MCF 10A (cell line): ENCODE measurements at places on chromosomes 16 and 17. TPM values are rescaled to one million over a fixed set of nuclear protein-coding genes. Genes with fewer than 3 reads are reported as not detected.
A peak's percentile ranks its signal among the peaks of the same experiment; 100 is the strongest.

The PRAC2 gene
- not detected in 2 replicates for total RNA-seq

The CACNA1H gene
- total RNA-seq = not detected in 2 replicates

The MRPL28 gene
- total RNA-seq = 105 and 121 TPM in 2 replicates

The SEC14L1 gene
- total RNA-seq = 25.8 and 31.4 TPM in 2 replicates

The MAF gene
- total RNA-seq = 0.47 and 0.96 TPM in 2 replicates

The SLC9A5 gene
- total RNA-seq = 0.40 and 1.4 TPM in 2 replicates

DNA sequence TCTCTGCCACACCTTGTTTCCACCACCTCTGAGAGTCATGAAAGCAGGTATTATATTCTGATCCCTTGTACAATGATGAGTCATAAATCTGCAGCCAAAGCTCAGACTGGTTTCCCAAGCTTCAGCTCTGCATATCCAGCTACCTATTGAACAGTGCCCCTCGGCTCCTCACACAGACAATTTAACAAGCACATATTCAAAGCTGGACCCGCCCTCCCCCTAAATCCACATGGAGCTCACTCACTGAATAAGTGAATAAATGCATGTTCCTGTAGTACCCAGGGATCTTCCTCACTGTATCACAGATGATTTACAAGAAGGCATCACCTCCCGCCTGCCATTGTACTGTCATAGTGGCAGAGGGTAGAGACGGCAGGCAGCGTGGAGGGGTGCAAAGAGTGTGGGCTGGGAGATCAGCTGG lies 516.4 kb downstream of the GRIN2A start:
- H3K4me1 ChIP-seq = no peaks in the 10 kb centered on the region
- no peaks in the 10 kb centered on the region for H3K36me3 ChIP-seq
- H3K27me3 ChIP-seq = no peaks in the 10 kb centered on the region
- no peak for DNase-seq
- H3K27ac ChIP-seq = no peak overlapping the region

DNA sequence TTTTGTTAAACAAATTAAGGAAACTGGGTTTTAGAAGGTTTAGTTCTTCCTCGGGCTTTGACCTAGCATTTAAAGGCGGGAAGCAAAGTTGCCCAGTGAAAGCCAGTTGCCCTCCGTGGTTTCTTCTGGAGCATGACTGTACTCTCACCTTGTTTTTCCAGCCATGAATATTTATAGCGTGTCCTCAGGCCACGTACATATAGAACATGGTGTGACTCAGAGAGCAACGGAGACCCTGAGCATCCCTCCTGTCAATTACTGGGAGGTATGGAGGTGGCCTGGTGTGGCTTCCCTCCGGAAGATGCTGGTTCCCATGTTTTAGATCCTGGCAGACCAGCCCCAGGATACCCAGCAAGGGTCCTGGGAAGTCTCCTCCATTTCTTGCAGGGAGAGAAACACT lies 48.4 kb downstream of the AKAP1 start:
- H3K36me3 ChIP-seq = no peaks in the 10 kb centered on the region
- DNase-seq = peak; percentile 17
- H3K4me3 ChIP-seq = no peak overlapping the region
- H3K27me3 ChIP-seq = no peaks in the 10 kb centered on the region
- H3K4me1 ChIP-seq = peaks cover 5% of the 10 kb centered on the region

DNA sequence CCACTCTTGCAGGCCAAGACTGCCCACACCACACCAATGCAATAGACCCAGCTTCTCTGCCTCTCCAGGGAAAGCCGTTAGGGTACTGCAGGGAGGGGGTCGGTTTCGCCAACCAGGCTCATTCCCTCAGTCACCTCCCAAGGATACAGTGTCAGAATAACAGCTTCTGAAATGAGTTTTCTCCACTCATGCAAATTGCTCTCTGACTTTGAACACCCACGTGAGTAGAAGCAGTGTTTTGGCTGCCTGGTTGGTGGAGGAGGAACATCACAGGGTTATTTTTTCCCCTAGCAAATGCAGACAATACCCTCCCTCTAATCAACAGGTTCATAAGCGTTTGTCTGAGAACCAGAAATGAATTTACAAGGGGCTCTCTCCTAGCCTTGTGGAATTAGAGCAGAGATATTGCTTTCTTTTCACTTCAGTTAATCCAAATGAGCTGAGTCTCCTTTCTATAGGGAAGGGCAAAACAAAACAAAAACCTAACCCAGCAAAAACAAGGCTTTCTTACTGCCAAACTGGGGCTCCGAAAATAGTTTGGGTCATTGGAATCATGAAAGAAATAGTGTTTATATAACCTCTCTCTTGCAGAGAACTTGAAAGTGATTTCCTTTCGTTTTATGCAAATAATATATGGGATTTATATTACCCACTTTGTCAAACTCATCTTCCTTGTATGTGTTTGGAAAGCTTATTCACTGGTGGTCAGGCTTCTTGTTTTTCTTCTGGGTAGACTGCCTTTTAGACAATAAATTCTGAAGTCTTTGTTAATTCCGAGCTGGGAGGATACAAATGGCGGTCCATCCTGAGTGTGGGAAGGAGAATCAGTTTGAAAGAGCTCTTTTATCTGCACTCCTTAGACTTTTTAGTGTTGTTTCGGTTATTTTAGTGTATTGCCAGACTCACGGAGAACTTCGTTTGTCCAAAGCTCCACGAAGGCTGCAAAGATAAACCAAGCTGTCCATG lies 229.9 kb downstream of the MSI2 start:
- H3K27me3 ChIP-seq = no peaks in the 10 kb centered on the region
- no peaks in the 10 kb centered on the region for H3K4me1 ChIP-seq
- H3K36me3 ChIP-seq = peaks cover 13% of the 10 kb centered on the region
- no peak overlapping the region for H3K27ac ChIP-seq

- H3K36me3 ChIP-seq = no peaks in the 10 kb centered on the region
- peak; percentile 88 for DNase-seq
- H3K4me3 ChIP-seq = peak overlapping the region; percentile 59
- no peak overlapping the region for H3K27ac ChIP-seq
- peaks cover 52% of the 10 kb centered on the region for H3K4me1 ChIP-seq
- no peaks in the 10 kb centered on the region for H3K27me3 ChIP-seq
Observed at GRCh38 chr17:41651625-41652460, 27.5 kb upstream of the KRT17 start.

GRCh38 chr16:20410121-20410723 lies 888 bp downstream of the ACSM5 start:
- H3K36me3 ChIP-seq = no peaks in the 10 kb centered on the region
- H3K27ac ChIP-seq = peak overlapping the region; percentile 64
- peaks cover 24% of the 10 kb centered on the region for H3K4me1 ChIP-seq
- H3K27me3 ChIP-seq = no peaks in the 10 kb centered on the region
- no peak overlapping the region for H3K4me3 ChIP-seq
- DNase-seq = no peak

DNA sequence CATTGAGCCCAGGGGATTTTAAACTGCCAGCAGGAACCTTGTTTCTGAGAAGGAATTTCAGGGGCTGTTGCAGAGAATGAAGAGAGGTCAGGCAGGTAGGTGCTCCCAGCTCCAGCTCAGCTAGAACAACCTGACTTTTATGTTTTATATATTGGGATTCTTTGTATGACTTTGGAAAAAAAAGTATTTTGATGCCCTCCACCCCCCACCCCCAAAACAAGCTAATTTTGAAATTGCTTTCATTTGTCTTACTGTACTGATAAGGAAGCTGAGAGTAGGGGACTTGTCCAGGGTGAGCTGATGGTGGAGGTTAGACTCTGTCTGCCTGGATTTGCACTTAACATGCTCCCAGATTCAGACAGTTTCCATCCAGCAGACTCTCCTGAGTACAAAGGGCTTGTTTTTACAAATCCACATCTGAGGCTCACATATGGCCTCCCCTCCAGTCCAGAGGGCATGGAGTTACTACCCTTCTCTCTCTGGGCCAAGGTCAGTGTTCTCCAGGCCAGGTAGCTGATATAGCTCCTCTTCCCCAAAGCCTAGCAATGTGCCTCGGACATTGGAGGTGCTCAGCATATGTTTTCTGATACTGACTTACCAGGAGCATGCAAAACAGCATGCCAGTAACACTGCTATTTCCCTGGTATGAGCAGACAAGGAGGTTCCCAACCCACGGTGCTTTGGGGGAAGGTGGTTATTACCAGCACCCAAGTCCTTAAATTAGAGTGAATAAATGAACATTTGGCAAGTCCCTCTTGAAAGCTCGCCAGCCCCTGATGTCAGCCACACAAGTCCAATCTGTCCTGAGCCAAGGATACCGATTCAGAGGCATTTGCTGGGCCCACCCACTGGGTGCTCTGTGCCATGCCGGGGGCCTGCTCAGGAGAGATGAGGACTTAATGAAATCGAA lies 11.3 kb downstream of the STX1B start:
- H3K27me3 ChIP-seq = peaks cover 8% of the 10 kb centered on the region
- DNase-seq = no peak
- peak overlapping the region; percentile 70 for H3K27ac ChIP-seq
- H3K4me1 ChIP-seq = peaks cover 11% of the 10 kb centered on the region
- H3K4me3 ChIP-seq = no peak overlapping the region

DNA sequence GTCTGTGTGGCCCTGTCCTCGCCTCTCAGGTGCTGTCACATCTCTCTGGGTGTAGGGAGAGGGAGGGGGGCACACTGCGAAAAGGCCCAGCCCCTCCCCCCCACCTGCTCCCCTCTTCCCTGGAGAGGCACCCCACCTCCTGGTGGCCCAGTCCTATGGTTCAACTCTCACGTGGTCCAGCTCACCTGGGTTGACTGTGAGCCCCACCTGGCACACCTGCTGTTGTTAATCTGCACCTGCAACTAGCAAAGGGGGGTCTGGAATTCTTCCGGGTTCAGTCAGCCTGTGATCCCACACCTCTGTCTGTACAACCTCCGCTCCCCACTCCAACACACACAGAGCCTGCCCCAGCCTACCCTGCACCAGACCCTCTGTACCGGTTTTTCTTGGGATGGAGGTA lies 2.0 kb upstream of the SYNGR2 start:
- no peaks in the 10 kb centered on the region for H3K36me3 ChIP-seq
- H3K4me1 ChIP-seq = no peaks in the 10 kb centered on the region
- H3K27me3 ChIP-seq = no peaks in the 10 kb centered on the region
- H3K4me3 ChIP-seq = no peak overlapping the region
- DNase-seq = no peak

DNA sequence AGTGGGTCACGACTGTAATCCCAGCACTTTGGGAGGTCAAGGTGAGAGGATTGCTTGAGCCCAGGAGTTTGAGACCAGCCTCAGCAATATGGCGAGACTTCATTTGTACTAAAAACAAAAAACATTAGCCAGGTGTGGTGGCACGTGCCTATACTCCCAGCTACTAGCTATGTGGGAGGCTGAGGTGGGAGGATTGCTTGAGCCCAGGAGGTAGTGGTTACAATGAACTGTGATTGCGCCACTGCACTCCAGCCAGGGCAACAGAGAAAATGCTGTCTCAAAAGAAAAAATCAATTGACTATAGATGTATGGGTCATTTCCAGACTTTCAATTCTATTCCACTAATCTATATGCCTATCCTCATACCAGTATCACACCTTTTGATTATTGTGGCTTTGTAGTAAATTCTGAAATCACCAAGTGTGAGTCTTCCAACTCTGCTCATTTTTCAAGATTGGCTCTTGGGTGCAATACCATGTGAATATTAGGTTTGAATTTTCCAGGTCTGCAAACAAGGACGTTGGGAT lies 27.2 kb upstream of the CEP20 start:
- H3K4me1 ChIP-seq = peaks cover 9% of the 10 kb centered on the region
- no peaks in the 10 kb centered on the region for H3K27me3 ChIP-seq
- H3K27ac ChIP-seq = no peak overlapping the region
- H3K4me3 ChIP-seq = no peak overlapping the region

GRCh38 chr17:82007495-82008257 lies 15.0 kb downstream of the CENPX start:
- H3K27ac ChIP-seq = no peak overlapping the region
- no peak overlapping the region for H3K4me3 ChIP-seq
- DNase-seq = no peak
- H3K27me3 ChIP-seq = no peaks in the 10 kb centered on the region

DNA sequence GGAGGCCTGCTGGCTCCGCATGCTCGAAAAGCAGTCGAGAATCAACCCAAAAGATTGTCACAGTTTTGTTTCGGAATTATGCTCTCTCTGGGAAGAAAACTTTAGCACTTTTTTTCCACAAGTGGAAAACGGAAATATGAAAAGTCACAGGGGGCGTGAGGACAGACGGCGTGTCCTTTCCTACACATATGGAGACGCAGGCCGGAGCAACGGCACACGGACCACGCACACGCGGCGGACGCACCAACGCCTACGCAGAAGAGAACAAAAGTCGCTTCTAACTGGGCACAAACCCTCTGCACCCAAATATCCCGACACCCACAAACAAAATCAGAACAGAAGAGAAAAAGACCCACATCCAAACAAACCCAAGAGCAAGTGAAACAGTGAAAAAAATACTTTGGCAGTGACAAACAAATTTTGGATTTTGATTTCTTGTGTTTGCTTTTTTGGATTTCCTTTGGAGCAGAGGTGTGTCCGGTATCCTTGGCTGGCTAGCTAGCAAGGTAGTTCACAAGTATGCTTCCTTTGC lies 9.3 kb upstream of the PABPN1L start:
- peaks cover 6% of the 10 kb centered on the region for H3K4me1 ChIP-seq
- H3K27me3 ChIP-seq = peaks cover 51% of the 10 kb centered on the region
- H3K4me3 ChIP-seq = no peak overlapping the region
- no peak for DNase-seq
- no peak overlapping the region for H3K27ac ChIP-seq

- H3K36me3 ChIP-seq = peaks cover 12% of the 10 kb centered on the region
- peaks cover 16% of the 10 kb centered on the region for H3K4me1 ChIP-seq
- H3K27me3 ChIP-seq = no peaks in the 10 kb centered on the region
Observed at GRCh38 chr17:41962768-41963434, 3.7 kb upstream of the CNP start.

DNA sequence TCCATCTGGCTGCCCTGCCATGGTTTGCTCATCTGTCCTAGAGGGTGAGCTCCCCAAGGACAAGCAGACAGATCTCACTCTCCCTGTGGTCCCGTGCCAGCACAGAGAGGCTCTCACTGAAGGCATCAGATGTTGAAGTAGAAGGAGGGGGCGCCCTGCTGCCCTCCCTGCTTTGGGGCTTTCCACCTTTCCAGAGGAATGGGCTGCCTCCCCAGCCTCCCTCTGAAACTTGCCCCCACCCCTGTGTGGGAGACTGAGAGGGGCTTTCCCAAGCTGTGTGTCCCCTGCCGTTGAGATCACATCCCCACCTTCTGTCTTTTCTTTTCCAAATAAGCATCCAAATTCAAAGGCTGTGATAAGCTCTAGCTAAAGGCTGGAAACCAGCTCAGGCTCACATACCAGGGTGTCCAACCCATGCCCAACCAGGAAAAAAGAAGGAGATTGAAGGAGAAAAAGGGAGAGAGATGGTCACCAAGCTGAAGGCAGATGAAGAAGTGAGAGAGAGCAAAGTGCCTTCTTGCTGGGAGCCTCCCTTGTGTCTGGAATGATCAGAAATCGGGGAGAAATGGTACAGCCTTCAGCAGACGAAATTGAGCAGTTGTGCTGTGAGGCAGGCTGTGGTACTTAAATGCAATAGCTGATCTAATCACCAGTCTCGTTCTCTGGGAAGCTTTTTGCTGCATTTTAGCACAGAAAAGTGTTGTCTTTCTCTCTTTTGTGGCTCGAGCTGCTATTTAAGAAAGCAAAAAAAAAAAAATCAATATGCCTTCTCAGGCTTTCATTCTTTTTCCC lies 145.9 kb upstream of the LHX1 start:
- no peaks in the 10 kb centered on the region for H3K36me3 ChIP-seq
- DNase-seq = no peak
- H3K27me3 ChIP-seq = peaks cover 59% of the 10 kb centered on the region
- no peak overlapping the region for H3K4me3 ChIP-seq
- H3K4me1 ChIP-seq = no peaks in the 10 kb centered on the region
